Thyroid gland (tissue), 4 donors: ENCODE measurements at places on chromosomes 2 and 18. TPM values are rescaled to one million over a fixed set of nuclear protein-coding genes. Genes with fewer than 3 reads are reported as not detected.

Gene SAG
- not detected for total RNA-seq

Gene HOXD10
- total RNA-seq = not detected

DNA sequence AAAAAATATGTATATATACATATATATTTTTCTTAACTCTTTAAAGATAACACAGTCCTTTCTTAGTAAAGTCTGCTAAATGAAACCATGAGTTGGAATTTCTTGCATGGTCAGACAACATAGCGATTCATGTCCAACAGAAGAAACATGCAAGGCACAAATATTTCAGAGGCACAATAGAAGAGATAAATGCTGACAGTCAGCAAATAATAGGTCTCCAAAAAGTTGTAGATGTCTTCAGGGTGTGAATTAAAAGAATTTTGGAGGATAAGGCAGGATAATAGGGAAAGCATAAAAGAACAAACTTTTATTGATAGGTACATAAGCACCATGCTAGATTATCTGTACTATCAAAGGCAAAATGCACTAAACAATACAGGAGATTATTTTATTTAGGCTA is 800.2 kb downstream of the PLCL1 start:
- DNase-seq = no peak
- H3K4me3 ChIP-seq = no peak overlapping the region
- H3K36me3 ChIP-seq = no peaks in the 10 kb centered on the region
- no peak overlapping the region for H3K27ac ChIP-seq
- no peaks in the 10 kb centered on the region for H3K27me3 ChIP-seq

Gene RNU2-63P
- total RNA-seq = not detected

- DNase-seq = no peak
- H3K4me3 ChIP-seq = no peak overlapping the region
These were observed 25.3 kb downstream of the DARS1 start for GRCh38 chr2:135960150-135960549.

Gene PLEKHH2
- 27.5 TPM for total RNA-seq

DNA sequence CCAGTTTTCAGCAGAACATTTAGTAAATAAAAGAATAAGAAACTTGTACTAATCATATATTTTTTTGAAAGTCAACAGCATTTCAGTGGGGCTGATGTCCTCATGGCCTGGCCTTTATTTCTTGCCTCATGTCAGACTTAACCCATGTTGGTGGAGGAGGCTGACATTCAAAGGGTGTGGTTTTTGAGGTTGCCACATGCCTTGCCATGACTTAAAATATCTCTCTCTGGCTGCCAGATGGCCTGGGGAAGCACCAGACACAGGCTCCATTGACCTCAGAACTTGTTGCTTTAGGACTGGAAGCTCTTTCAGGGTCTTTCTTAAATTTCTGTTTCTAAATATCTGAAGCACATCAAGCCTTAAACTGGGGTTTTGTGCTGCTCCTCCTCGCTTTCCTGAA is 32.5 kb upstream of the CD28 start:
- no peaks in the 10 kb centered on the region for H3K27me3 ChIP-seq
- H3K4me1 ChIP-seq = no peaks in the 10 kb centered on the region
- no peak overlapping the region for H3K4me3 ChIP-seq
- H3K36me3 ChIP-seq = no peaks in the 10 kb centered on the region

Gene TXNDC2
- total RNA-seq = not detected

GRCh38 chr2:71206271-71206670 is 20.6 kb downstream of the PAIP2B start:
- DNase-seq = no peak
- H3K36me3 ChIP-seq = no peaks in the 10 kb centered on the region
- no peaks in the 10 kb centered on the region for H3K27me3 ChIP-seq
- H3K4me1 ChIP-seq = no peaks in the 10 kb centered on the region
- H3K27ac ChIP-seq = no peak overlapping the region

Gene HRH4
- not detected for total RNA-seq
